ENCODE measurements at places on chromosomes 3 and 15.

DNA sequence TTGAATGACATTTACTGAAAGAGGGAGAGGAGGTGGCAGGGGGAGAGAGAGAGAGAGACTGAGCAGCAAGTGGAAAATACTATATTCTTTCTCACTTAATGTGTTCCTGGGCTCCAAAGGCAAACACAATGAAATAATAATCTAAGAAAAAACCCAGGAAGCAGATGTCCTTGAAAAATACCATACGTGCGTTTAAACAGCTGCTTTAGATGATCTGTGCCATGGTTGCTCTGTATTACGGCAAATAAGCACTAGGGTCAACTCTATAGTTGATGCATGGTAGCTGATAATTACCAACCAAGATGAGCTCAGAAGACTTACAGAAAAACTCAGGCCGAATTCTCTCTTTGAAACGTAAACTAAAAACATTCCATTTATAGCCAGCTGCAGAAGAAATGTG, 410.3 kb upstream of the TBL1XR1 start:
- no peak for DNase-seq

GRCh38 chr3:186207515-186207914, 98.6 kb upstream of the ETV5 start:
- DNase-seq = no peak

DNA sequence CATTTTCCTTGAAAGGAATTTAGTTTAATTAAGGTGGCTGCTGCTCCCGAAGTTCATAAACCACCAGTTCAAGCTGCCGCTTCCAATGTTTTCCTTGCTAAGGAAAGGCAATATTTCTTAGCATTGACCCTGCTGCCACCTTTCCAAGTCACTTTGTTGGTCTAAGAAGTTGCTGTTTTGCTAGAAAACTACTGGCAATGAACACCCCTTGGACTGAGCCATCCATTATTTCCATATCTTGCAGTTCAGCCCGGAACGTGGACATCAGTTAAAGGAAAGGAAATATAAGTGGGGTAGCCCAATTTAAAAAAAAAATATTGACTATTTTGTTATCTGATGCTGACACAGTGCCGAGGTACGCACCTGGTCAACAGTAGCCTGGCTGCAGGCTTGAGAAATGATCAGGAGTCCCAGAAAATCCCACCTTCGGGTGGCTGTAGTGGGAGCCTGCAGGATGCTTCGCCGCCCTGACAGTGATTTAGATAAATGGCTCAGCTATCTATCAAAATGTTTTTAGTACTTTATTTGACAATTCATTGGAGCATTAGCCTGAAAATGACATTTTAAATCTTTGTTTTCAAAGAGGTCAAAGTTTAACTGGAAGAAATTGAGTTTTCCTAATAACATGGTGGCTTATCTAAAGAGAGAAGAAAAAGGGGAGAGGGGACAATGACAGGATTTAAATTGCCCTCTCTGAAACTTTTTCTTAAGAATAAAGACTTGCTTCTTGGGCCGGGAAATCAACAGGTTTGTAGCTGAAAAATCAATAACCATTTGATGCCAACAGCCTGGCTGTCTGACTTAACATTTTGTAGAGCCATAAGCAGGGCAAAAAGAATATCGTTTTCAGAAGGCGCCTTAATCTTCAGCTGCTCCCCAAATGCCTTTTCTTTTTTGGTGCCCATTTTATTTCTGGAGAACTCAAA, 1.6 kb downstream of the RARB start:
- no peak for DNase-seq

- no peak for DNase-seq
Observed at GRCh38 chr3:144270100-144270499, 298.5 kb downstream of the DIPK2A start.

GRCh38 chr3:132246212-132246611, 71.0 kb upstream of the ACP3 start:
- DNase-seq = no peak

DNA sequence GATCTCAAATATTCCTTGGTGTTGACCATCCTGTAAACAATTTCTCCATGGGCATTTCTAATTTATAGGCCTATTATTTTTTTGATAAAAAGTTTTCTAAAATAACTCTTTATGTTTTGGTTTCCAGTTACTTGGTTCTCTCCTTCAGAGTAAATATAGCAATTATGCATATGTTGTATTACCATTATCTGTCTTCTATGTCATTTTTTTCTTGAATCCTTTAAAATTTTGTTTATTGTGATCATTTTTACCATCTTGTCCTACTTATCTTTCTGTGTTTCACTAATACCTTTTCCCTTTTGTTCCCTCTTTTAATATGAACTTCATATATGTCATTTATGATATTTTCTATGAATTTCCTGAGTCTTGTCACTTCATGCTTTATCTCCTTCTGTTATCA, 341.1 kb downstream of the PDCD6IP start:
- no peak for DNase-seq

- no peak for DNase-seq
Observed at GRCh38 chr3:72082186-72082715, 297.3 kb upstream of the PROK2 start.

DNA sequence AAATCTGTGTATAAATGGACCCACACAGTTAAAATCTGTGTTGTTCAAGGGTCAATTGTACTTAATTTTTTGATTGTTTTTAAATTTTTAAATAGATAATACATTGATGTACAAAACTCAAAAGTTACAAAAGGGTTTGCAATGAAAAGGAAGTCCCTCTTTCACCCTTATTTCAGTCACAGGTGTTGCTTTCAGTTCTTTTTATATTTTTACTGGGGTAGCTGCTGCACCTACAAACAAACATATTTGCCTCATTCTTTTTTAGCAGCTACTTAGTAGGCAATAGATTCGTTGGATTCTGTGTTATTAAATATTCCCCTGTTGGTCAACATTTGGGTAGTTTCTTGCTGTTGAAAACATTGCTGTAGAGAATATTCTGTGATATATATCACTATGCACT, 44.4 kb downstream of the PIAS1 start:
- no peak for DNase-seq

DNA sequence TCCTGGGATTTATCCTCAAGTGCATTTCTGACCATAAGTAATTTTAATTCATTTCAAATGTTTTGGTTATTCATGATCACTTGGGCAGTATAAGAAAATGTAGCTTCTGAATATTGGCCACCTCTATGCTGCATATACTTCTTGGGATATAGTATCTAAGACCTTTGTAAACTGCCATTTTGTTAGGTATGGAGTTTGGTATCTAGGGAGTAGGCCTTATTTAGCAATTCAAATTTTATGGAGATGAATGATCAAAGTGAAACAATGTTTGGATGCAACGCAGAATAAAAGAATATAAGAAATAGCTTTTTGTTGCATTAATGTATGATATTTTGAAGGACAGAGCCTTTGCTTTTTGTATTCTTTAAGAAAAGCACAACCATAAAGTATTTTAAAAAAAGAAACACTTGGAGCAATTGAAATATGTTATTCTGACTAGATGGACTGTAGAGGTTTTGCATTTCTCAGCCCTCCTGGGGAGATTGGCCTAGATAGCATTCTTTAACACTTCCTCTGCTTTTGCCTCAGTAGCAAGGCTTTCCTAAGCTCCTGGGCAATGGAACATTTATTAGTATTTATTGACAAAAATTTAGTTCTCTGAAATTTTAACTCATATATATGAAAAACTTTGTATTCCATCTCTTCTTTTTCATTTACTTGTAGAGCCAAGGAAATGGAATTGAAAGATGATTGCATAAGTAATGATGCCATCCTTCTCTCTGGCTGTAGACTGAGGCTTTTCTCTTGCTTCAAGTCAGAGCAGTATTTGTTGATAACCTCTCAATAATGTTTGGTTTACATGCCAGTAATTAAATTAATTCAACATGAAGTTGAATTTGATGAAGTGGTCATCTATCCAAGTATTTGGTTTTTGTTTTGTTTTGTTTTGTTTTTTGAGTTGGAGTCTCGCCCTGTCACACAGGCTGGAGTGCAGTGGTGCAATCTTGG, 61.8 kb upstream of the UTS2B start:
- DNase-seq = no peak

- no peak for DNase-seq
Observed at GRCh38 chr3:120263792-120264191, 21.2 kb downstream of the GPR156 start.

DNA sequence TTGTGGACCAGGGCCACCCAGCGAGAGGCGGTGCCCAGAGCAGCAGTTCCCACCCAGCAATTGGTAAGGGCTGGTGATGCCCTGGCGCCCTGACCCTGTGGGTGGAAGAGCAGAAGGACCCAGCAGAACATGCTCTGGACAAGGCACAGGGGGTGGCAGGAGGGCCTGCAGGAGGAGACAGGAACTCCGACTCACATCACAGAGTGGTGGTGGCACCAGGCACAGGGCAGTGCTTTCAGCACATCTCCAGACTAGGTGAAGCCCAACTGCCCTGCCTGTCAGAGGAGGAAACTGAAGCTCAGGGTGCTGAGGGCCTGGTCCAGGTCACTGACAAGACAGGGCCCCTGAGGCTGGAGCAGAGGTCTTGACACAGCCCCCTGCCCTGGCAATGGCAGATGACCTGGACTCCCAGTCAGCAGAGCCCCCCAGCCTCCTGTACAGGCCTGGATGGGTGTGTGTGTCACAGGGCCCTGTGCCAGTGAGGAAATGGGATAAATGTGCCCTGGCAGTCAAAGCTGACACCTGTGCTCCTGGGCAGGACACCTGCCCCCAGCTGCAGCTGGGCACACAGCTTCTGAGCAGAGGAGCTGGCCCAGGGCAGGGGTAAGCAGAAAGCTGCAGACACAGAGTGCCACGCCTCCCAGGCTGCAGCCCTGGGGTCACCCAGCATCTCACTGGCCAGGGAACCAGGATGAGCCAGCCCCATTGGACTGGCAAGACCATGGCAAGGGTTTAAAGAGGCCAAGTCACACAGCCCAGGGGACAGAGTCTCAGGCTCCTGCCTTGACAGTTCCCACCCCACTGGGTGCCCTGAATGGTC, 11.4 kb downstream of the KLF15 start:
- DNase-seq = no peak

GRCh38 chr15:70701891-70702568, 61.3 kb downstream of the UACA start:
- DNase-seq = no peak

DNA sequence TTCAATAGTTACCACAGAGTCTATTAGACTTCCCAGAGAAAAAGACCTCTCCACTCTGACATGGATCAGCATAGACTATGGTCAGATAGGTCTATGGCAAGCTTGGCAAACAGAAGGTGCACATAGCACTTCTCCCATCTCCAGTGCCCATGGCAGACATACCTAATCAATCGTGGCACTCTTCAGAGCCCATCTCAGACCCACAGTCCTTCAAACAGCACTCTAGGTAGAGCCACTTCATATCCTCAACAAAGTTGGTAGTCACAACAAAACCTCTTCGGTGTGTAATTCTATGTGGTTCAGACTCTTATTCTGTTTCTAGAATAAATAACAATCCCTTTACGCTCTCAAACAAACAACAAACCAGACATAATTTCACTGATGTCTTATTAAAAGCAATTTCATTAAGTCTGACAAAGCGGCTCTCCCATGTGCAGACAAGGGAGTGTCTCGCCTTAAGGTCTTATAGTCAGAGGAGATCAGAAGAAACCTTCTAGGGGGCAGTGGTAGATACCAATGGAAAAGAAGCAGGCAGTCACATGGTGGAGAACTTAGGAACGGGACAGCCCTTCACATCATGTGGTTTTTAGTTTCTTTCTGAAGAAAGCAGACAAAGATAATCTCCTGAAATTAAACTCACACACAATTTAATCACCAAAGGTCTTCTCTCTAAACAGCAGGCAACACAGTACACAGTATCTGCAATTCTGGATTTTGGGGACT, 483.4 kb downstream of the FOXP1 start:
- DNase-seq = no peak

- DNase-seq = no peak
Observed at GRCh38 chr3:54008099-54008498, 114.3 kb upstream of the CACNA2D3 start.

DNA sequence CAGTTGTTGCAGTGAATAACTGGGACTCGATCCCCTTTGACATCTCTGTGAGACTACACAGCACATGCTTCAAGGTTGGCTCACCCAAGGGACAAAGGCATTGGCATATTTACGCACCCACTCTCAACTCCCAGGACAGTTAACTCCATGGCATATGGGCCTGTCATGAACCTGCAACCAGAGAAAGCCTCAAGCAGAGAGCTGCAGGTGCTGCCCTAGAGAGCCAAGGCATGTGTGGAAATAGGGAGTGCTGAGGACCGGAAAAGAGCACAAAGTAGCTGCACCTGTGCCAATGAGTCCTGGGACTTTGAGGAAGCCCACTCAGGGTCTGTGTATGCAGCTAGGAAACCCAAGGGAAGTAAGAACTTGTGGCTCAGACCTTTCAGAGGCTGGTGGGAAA, 32.9 kb upstream of the SLC24A5 start:
- DNase-seq = no peak

- DNase-seq = no peak
Observed at GRCh38 chr3:98612996-98613517, 19.6 kb upstream of the CPOX start.

DNA sequence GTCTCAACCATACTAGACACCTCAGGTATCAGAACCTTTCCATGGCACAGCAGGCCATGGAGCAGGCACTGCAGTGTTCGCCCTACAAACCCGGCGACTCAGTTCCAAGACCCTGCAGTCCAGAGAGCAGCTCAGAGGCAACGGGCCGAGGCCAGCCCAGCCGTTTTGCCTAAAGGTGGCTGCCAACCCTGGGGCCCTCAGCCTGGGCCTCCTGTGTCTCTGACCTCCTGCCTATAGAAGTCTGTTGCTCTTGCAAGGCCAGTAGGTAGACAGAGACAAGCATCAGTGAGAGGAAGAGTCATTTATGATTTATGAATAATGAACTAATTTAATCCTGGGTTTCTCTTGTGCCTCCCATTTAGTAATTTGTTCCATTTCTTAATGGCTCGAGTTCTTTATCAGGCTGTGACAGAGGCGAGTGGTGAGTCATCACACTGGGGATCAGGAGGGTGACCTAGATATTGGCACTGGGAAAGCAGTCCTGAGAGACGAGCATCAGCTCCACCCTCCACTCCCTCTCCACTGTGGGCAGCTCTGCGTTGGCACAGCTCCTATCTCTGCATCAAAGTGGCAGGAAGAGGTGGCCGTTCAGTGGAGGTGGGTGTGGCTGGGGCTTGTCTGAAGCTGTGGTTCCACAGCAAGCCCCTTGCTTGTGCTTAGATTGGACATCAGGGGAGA, 79.8 kb downstream of the ABHD5 start:
- DNase-seq = no peak

GRCh38 chr3:6095006-6095405, 765.9 kb upstream of the GRM7 start:
- no peak for DNase-seq

Data from NCI-H446 treated with DMSO at 0.1 percent for 48 hours (cell line).